Coronary artery (tissue), 2 donors: ENCODE measurements at places on chromosomes 1 and 21.

- DNase-seq = no peak
Observed at GRCh38 chr1:19336543-19336942, 24.4 kb downstream of the SLC66A1 start.

DNA sequence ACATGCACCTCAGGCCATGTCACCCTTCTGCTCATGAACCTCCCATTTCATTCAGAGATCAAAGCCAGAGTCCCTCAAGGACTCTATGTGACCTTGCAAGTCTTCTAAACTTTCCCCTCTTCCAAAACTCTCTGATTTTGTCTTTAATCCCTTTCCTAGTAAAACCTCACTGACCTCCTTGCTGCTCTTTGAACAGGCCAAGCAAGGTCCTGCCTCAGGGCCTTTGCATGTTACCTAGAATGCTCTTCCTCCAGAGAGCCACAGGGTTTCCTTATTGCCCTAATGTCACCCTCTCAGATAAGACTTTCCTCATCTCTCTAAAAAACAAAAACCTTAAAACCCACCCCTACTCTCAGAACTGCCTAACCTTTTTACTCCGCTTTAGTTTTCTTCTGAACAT, 26.6 kb downstream of the IL23R start:
- DNase-seq = no peak

GRCh38 chr1:44826375-44827196, 16.5 kb downstream of the PTCH2 start:
- peak; percentile 78 for DNase-seq

DNA sequence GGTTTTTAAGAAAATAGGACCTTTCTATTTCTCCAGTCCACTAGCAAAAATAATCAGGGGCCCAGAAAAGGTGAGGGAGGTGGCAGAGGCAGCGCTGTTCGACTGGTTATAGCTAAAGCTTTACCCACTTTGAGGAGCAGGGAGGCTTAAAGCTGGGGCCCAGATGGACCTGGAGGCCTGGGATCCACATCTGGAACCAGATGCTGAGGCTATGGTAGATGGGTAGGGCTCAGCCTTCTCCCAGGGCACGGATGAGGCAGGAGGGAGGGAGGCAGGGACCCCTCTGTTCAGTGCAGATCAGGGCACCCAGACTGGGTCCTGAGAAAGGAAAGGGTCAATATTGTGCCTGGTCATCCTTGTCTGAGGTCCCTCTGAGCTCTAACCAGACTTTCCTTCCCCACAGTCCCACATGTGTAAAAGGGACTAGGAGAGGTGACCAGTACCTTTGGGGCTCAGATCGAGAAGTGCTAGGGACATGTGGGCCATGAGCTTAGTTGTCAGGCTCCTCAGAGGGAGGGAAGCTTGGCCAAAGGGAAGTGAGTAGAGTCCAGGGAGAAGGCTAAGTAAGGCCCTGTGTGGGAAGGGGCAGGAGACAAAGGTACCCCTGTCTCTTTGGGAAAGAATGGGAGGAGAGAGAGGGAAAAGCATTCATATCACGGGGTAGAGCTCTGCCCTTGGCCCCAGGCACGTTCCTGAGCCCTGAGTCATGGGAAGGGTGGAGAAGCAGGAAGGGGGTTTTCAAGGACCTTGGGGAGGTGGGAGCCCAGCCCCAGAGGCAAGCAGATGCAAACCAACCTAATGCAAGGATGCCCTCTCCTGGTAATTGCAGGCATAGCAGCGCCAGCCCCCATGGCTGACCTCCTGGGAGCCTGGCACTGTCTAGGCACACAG, 15.4 kb downstream of the LMNA start:
- peak; percentile 96 for DNase-seq

DNA sequence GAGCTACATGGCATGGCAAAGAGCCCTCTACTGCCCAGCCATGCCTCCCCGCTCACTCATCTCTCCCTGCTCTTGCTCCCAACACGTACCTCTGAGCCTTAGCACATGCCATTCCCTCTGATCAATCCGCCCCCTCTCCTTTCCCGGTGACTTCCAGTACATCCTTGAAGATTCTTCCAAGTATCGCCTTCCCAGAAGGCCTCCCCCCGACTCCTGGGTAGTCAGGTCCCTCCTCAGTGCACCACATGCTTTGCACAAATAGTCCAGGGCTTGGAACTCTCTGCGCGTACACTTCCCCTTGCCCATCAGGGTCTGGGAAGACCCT, 77.0 kb upstream of the IFFO2 start:
- no peak for DNase-seq
